ENCODE measurements at places on chromosomes 13 and 19.

GRCh38 chr13:99863789-99864626 lies 107.6 kb downstream of the ZIC5 start:
- DNase-seq: no peak

DNA sequence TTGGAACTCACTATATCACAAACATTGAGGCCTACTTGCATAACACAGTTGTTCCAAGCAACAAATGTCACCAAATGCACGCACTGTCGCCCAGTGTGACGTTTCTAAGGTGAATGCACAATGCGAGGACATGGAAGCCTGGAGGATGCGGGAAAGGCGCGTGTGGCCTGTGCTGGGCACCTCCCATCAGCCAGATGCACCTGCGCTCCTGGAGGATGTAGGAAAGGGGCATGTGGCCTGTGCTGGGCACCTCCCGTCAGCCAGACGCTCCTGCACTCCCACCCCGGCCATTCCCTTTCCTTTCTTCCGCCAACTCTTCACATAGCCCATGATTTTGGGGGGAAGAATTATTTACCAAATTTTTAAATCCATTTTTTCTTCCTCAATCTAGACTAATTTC lies 202.4 kb upstream of the SOX1 start:
- DNase-seq: no peak

DNA sequence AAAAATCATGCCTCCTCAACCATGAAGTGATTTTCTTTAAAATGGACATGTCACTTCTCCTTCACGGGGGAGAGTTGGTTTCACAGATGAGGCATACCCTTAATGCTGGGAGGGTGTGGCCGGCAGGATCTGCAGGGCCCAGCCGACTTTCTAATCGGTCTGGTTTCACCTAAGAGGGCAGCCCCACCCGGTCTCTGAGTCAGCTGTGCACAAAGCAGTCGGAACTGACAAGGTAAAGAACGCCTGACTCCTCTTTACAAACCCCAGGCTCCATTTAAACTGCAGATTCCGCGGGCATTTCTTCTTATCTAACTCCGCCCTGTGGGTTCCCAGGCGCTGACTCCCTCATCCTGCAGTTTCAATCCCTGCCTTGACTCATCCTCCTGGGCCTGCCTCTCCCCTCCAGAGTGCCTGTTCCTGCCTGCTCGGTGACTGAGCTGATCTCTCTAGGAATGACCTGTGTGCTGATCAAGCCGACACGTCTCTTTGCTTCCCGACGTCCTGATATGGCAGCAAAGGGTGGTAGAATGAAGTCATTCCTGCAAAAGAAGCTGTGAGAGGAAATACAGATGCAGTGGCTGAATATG lies 63.4 kb downstream of the EFNB2 start:
- no peak for DNase-seq

- DNase-seq: no peak
Observed at GRCh38 chr19:22634450-22634827, 315 bp downstream of the ZNF492 start.

- peak; percentile 34 for DNase-seq
Observed at GRCh38 chr13:28324181-28324789, 170.6 kb downstream of the FLT1 start.

GRCh38 chr19:53909471-53910169 lies 542 bp downstream of the CACNG7 start:
- DNase-seq: no peak

DNA sequence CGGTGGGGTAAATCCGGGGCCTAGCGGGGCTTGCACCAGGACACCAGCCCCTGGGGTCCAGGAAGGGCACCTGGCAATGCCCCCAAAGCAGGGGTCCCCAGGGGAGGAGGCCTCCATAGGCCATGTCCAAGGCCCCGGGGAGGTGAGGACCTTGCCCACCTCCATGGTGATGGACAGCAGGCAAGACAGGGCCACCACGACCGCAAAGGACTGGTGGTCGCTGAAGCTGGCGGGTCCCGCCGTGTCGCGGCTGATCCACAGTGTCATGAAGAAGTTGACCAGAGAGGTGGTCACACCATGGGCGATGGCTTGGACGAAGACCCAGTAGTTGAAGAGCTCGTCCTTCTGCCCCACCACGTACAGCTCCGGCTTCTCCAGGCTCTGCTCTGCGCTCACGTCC lies 26.8 kb downstream of the ATP8B3 start:
- DNase-seq: no peak

GRCh38 chr19:48571378-48572162 lies 19.6 kb downstream of the SULT2B1 start:
- DNase-seq: no peak

GRCh38 chr13:108755083-108755482 lies 125.7 kb downstream of the MYO16 start:
- DNase-seq: no peak

GRCh38 chr13:28650284-28650683 lies 8.6 kb upstream of the POMP start:
- no peak for DNase-seq

- no peak for DNase-seq
Observed at GRCh38 chr19:40314656-40315055, 29.5 kb upstream of the AKT2 start.

- DNase-seq: peak; percentile 71
Observed at GRCh38 chr19:11481534-11482383, 913 bp upstream of the ELAVL3 start.

DNA sequence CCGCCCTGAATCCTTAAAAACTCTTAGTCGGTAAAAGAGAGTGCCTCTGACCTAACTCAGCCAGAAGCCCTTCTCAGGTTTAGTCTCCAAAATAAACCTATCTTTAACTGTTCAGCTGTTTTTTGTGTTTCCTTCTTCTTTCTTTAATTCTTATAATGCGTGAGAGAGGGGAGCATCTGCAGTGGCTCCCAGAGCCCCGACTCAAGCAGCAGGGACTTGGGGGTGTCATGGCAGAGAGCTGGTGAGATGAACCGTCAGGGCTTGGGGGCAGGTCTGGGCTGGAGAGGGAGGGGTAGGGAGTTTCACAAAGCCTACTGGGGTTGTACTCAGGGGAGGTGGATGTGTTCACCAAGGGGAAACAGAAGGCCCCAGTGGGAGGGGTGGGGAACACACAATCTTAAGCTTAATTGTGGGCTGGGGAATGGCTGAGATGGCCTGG lies 16.8 kb upstream of the SIGLEC6 start:
- DNase-seq: no peak

DNA sequence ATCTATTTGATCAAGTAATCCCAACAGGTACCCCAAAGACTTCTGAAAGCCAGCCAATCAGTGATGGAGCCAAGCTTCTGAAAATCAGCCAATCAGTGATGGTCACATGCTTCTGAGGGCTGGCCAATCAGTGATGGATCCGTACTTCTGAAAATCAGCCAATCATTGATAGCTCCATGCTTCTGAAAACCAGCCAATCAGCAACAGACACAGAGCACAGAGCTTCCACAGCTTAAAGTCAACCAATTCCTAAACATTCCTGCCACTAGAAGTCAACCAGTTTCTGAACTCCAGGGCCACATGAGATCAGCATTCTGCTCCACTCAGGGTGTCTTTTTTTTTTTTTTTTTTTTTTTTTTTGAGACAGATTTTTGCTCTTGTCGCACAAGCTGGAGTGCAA lies 8.2 kb upstream of the HSD17B14 start:
- DNase-seq: no peak

DNA sequence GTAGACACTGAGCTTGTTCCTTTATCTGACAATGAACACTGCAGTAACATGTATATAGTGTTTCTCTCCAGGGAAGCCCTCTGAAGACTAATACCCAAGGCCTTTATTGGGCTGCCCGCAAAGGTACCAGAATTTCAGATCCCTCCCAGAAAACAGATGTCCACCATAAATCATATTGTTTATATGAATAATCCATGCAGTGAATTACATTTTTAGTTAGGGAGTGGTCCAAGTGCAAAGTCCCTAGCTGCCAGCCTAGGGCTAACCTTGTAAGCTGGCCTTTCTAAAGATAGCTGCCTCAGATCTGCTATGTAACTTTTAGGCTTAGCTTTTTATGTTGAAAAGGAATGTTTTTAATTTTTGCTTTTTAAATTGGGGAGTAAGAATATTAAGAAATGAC lies 44.7 kb downstream of the TDRD3 start:
- no peak for DNase-seq

DNA sequence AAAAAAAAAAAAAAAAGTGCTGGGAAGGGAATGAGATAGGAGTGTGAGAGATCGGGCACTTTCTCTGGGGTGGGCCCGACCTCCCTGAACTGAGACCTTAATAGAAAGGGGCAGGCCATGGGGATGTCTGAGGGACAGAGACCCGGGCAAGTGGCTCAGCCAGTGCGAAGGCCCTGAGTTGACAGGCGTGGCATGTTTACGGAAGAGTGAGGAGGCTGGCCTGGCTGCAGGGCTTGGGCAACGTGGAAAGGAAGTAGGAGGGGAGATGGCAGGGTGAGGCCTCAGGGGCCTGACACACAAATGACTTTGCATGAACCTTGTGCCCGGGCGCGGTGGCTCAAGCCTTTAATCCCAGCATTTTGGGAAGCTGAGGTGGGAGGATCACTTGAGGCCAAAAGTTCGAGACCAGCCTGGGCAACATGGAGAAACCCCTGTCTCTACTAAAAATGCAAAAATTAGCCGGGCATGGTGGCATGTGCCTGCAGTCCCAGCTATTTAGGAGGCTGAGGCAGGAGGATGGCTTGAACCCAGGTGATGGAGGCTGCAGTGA lies 13.9 kb downstream of the FCHO1 start:
- DNase-seq: no peak

DNA sequence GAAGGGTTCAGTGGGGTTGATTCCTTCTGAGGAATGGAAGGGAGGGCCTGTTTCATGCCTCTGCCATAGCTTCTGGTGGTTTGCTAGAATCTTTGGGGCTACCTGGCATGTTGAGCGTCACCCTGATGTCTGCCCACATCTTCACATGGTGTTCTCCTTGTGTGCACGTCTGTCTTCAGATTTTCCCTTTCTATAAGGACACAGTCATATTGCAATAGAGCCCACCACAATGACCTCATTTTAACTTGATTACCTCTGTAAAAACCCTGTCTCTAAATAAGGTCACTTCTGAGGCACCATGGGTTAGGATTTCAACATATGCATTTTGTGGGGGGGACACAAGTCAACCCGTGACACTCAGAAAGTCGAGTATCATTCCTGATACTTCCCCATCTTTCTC lies 257.9 kb downstream of the COG6 start:
- no peak for DNase-seq

- DNase-seq: no peak
Observed at GRCh38 chr13:75645141-75645540, 9.0 kb downstream of the LMO7 start.
